Left hindlimb (tissue), 1 donor: ENCODE measurements at places on chromosomes 11 and 22.

- DNase-seq, result no peak
These were observed 39.9 kb upstream of the GGTLC2 start for GRCh38 chr22:22604326-22605073.

DNA sequence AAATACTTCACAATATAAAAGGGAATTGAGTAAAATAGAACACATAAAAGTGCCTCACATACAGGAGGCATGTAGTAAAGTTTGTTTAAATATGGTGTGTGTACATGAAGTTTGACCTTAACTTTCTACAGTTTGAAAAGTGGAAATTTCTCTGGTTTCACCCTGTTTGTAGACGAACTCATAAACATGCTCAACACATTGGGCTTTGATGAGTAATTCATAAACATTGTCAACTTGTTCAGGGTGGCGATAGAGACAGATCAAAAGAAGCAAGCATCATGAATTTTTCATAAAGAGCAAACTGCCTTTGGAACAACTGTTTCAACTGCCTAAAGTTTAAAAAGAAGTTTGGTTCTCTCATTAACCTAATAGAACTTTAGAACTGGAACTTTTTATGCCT, 9.1 kb downstream of the SLN start:
- DNase-seq, result no peak

- DNase-seq, result peak; percentile 70
These were observed 42.1 kb upstream of the KLHL35 start for GRCh38 chr11:75474878-75475766.

GRCh38 chr22:23255506-23256170, 75.3 kb downstream of the BCR start:
- peak; percentile 68 for DNase-seq

GRCh38 chr11:58578136-58578634, 678 bp upstream of the ZFP91 start:
- peak; percentile 97 for DNase-seq
